ENCODE measurements at places on chromosomes 16 and 17.

GRCh38 chr17:76270127-76270592 is 5.0 kb downstream of the UBALD2 start:
- no peak for DNase-seq

DNA sequence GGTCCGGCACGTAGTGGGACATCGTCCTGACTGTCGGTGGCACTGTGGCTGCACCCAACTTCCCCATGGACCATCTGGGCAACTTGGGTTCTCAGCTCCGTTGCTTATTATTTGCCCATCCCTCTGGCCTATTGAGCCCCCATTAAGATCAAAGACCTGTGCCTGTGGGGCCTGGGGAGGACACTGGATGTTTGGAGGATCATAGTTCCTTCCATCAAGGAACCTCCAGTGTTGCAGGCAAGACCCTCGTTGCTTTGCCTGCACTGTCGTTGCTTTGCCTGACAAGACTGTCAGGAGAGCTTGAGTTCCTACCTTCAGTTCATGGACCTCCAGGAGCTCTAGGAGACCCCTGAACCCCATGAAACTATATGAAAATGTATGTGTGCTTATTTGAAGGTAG is 127.2 kb downstream of the CCDC144A start:
- DNase-seq: no peak

- DNase-seq: no peak
Measured at GRCh38 chr16:84524346-84524920, 20.0 kb upstream of the MEAK7 start.

DNA sequence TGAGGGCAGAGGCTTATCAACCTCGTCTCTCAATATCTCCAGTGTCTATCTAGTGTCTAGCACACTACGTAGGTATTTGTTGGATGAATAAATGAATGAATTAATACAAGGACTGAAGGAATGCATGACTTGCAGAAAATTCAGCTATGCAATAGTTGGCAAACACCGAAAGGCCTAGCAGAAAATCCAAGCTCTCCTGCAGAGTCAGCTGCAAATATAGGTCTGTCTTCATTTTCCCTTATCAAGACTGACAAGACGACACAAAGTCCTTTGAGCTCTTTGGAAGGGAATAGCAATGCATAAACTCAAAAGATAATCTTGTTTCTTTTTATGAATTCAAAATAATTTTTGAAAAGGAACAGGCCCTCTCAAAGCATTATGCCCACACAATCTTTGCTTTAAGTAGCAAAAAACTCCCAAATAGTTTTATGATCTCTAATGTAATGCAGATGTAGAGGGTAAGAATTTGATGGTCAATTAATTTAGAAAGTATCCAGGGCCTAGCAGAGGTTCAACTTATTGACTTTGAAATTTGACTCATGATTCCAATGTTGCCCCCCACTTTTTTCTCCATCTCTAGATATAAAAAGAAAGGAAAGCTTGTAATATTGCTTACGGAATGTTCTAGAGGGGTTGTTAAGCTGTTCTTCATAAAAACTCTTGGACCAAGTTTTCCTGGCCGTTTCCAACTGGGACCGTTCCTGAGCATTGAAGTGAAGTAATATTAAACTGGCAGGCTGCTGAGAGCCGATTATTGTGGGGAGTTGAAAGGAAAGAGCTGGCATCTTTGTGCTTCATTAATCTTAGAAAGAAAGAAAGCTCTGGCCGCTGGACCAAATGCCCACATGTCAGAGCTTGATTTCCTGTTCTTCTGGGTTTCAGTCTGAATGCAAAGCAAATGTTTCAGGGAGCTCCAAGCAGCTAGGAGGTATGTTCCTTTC is 227.3 kb downstream of the HS3ST3A1 start:
- no peak for DNase-seq

DNA sequence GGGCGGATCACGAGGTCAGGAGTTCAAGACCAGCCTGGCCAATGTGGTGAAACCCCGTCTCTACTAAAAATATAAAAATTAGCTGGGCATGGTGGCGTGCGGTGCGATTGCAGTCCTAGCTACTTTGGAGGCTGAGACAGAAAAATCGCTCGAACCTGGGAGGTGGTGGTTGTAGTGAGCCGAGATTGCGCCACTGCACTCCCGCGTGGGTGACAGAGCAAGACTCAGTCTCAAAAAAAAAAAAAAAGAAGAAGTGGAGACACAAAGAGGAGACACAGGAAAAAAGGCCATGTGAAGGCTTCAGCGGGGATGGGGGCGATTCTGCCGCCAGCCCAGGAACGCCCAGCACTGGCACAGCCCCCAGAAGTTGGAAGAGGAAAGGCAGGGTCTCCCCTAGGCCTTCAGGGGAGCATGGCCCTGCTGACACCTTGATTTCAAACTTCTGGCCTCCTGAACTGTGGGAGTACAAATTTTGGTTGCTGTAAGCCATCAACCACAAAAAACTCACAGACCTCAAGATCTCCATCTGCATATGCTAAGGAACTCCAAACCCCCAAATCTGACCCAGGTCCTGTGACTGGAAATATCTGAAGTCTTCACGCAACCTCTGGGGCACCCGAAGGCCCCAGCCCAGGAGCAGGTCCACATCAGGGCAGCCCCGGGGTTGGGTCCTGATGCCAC is 7.0 kb downstream of the SGSH start:
- no peak for DNase-seq

GRCh38 chr17:3826191-3826590 is 19.9 kb downstream of the NCBP3 start:
- DNase-seq: no peak

GRCh38 chr17:36597226-36597625 is 4.2 kb upstream of the MRM1 start:
- no peak for DNase-seq

DNA sequence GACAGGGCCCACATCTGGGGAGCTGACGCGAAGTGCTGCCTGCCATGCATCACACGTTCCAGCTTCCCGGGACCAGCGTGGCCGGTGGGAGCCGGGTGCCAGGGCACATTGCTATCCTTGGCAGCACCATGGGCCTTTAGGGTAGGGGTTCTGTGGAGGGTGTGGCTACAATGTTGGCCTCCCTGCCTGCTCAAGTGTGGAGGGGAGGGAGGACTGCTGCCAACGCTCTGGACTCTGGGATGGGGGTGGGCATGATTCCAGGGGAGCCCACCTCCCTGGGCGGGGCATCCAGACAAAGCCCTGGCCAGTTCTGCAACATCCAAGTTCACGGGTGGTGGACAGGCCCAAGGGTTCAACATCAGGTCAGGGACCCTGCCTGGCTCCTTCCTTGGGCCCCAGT is 13.9 kb downstream of the GRB7 start:
- DNase-seq: no peak

GRCh38 chr16:84354306-84354705 is 14.0 kb upstream of the ATP2C2 start:
- no peak for DNase-seq

DNA sequence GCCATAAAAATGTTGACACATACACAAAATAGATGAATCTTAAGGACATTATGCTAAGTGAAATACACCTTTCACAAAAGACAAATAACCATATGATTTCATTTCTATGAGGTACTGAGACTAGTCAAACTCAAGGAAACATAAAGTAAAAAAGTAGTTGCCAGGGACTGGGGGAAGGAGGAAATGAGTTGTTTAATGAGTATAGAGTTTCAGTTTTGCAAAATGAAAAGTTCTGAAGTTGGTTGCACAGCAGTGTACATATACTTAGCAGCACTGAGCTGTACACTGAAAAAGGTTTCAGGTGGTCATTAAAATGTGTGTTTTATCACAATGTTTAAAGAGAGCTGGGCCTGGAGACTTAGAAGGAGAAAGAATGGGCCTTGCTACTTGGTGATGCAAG is 4.7 kb upstream of the SLC13A2 start:
- no peak for DNase-seq

Data from stimulated activated CD8-positive, alpha-beta memory T cell treated with anti-CD3 and anti-CD28 coated beads, Interleukin-4, amount 100 ng/mL, for 4 hours (primary cell).